ENCODE measurements at places on chromosomes 3 and 15.

DNA sequence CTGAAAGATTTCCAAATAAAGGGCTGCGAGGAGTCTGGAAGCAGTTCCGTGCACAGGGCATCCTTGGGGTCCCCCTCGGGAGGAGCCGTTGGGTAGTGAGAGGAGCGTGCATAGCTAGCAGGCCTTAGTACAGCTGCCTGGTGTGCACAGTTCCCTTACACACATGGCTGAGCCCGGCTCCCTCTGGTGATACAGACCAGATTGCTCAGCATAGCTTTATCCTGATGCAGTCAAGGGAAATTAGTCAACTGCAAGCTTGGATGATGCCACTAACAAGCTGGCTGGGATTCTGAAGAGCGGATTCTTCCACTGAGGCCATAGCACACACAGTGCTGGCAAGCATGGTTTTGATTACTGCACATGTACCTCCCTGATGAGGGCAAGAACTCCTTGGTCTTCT is 349.4 kb downstream of the LRTM1 start:
- DNase-seq: no peak

DNA sequence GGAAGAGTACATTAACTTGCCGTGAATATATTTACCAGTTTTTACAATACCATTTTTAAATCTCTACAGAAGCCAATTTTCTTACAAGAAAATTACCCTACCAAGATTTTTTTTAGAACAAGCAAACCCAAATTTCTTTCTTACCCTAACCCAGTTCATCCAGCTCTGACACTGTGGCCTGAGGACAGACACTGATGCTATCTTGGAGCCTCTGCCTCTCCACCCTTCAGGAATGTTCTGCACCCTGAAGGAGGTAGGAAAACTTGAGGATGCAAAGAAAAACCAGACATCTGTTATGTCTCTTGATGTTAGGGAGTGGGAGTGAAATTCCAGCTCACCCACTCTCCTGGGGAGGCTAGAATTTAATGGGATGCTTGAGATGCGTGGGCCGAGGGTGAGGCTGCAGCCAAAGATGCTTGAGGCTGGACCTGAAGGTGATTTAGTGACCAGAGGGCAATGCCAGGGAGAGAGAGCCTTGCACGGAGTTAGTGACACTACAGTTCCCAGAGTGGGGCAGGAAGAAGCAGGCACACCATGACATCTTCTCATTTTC is 69.9 kb downstream of the LIPC start:
- no peak for DNase-seq

- no peak for DNase-seq
Measured at GRCh38 chr3:151101270-151101969, 16.0 kb downstream of the MED12L start.

GRCh38 chr3:173893066-173893465 is 495.5 kb downstream of the NLGN1 start:
- no peak for DNase-seq

- DNase-seq: no peak
Measured at GRCh38 chr15:69320977-69321554, 22.4 kb downstream of the PAQR5 start.

- DNase-seq: peak; percentile 20
Measured at GRCh38 chr15:92097474-92098178, 244.1 kb downstream of the SLCO3A1 start.

- DNase-seq: no peak
Measured at GRCh38 chr3:78086150-78086549, 1046.3 kb downstream of the ROBO2 start.

GRCh38 chr15:77747175-77748077 is 114.7 kb upstream of the LINGO1 start:
- DNase-seq: no peak

- DNase-seq: no peak
Measured at GRCh38 chr15:73931441-73931840, 5.2 kb downstream of the LOXL1 start.

DNA sequence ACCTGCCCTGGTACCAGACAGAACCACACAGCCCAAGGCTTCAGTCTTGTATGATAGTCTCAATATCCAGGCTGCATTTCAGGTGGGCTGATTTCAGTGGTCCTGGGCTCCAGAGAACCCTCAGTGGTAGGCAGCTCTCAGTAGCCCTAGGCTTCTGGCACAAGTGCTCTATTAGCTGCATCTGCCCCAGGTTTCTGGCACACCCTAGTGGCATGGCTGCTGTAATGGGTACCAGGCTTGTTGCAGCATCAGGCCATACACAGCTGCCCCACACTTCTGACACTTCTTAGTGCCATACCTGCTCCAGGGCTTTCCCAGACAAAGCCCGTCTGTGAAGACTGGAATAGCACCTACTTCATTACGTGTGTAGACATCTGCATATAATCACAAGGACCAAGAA is 1062.2 kb upstream of the EPHA6 start:
- DNase-seq: no peak

GRCh38 chr3:10693457-10693856 is 122.6 kb upstream of the SLC6A11 start:
- DNase-seq: no peak

- no peak for DNase-seq
Measured at GRCh38 chr15:101120987-101121386, 130.9 kb downstream of the CHSY1 start.

DNA sequence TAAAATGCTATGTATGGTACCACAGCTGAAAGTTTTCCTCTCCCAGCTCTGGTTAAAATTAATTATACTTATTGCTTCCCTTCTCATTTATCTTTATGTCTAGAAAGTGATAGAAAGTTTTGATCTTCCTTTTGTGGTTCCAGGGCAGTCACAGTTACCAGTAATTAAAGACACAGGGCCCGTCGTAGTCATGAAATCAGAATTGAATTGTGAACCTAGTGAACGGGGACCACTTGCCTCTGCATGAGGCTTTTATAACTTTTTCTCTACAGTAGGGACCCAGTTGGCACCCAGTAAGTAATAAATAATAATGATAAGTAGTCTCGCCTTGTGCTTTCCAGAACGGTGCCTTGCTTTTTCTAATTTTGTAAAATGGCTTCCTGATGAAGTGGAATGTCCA is 231.7 kb upstream of the SATB1 start:
- no peak for DNase-seq

- no peak for DNase-seq
Measured at GRCh38 chr3:190381441-190381840, 6.5 kb upstream of the CLDN16 start.

DNA sequence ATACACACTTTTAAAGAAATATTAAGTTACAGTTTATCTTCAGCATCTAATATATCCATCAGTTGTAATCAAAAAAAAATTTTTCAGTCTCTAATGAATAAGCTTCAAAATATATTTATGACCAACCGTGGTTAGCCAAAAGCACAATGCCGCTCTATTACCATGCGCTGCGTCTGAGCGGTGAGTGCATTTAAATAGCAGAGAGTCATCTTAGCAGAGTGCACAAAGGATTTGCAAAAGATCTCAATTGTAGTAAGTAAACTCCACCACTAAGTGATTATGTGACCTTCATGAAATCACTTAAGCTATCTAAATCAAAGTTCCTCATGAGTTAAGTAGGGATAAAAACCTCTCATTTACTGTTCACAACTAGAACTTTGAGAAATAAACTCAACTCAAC is 4.9 kb downstream of the TP63 start:
- DNase-seq: no peak

GRCh38 chr15:35481992-35482391 is 64.0 kb downstream of the DPH6 start:
- no peak for DNase-seq

GRCh38 chr3:69371816-69372215 is 14.1 kb downstream of the FRMD4B start:
- no peak for DNase-seq

- DNase-seq: no peak
Measured at GRCh38 chr3:44419116-44419922, 58.2 kb downstream of the ZNF445 start.

GRCh38 chr3:52345521-52346109 is 29.5 kb downstream of the DNAH1 start:
- DNase-seq: no peak

GRCh38 chr15:52857471-52857870 is 67.3 kb upstream of the ONECUT1 start:
- no peak for DNase-seq

DNA sequence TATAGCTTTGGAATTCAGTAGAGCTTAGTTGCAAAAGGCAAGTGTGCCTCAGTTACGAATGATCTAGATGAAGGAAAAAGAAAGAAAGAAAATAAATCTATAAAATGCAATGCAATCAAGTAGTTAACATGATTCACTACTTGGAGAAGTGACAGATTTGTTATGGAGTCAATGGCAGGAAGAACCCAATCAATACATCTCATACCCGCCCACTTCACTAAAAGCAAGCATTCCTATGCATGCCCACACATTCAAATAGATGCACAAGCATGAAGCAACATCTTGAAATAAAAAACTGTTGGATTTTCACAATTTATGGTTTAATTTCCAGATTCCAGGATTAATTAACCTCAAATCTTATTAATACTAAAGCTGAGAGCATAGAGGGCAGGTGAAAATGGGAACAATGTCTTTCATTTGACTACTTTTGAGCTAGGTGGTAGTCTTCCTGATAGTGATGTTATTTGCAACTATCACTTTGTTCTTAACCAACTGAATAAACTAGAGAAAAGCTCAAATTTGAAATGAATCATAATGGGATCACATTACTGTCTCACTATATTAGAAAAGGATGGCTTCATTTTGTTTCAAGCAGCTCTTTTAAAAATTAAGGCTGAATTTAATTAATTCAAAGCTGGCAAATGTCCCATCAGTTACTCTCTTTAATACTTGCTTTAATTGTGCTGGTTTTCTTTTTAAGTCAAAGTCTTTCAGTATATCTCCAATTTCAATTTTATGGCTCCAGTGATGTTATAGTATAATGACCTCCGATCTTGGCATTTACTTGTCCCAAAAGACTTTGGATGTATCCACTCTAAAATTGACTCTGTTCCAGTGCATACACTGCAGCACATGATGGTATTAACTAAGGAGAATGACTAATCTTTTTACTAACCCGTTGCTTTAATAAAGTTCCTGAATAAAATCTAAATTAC is 46.7 kb upstream of the CCDC50 start:
- DNase-seq: no peak

DNA sequence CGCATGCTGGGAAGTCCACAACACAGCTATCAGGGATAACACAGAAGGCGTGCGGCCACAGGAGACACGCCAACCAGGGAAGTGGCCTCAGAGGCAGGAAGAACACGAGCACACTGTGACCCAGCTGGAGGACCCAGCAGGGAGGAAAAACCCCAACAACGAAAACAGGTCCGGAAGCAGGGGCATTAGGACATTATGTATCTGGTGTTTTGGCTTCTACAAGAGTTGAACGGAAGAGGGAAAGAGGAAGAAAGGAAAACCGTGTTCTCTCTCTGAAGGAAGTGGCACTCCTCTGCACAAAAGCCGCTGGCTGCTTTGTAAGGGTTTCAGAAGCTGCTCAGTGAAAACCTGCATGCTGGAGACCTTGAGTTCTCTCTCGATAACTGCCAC is 61.8 kb downstream of the HACD2 start:
- DNase-seq: no peak

DNA sequence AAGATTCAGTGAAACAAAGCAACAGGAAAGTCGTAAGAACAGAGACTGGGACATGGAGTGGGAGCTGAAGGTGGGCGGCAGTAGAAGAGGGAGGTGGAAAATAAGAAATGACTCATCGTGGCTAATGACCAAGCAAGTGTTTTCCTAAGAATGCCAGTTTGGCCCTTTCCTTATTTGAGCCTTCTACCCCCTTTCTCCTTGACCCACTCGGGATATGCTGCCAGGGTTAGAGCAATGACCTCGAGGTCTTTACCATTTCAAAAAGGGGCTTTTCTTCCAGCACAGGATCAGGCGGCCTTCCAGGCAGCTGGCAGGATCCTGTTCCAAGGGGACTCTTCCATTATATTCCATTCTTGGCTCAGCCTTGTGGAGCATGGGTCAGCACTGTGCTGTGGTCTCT is 241.1 kb downstream of the RYR3 start:
- no peak for DNase-seq

Data from T-helper 2 cell (primary cell).